CD4-positive, alpha-beta T cell treated with Interleukin-4 for 4 hours (primary cell): ENCODE measurements at places on chromosomes 2 and 18.

GRCh38 chr18:36284671-36285295, 12.7 kb upstream of the FHOD3 start:
- peak; percentile 69 for DNase-seq

DNA sequence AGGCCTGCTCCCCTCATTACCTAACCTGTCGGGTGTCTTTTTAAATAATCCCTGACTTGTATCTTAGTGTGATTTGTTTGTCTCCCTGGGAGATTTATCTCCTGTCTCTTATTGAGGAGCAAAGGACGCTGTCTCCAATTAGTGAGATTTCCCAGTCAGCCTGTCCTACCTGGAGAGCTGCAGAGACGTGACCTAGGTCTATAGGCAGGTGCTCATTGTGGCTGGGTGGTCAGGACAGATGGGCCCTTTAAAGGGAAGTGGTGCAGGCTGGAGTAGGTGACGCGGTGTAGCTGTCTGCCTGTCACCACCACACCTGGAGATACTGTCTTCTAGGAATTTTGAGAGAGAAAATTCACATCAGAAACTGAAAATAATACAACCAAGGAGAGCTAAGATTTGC, 28.0 kb downstream of the PLB1 start:
- no peak for DNase-seq

GRCh38 chr2:174748948-174749347, 15.3 kb downstream of the CHRNA1 start:
- DNase-seq: peak; percentile 76

GRCh38 chr2:234714711-234715110, 217.8 kb upstream of the ARL4C start:
- DNase-seq: no peak

DNA sequence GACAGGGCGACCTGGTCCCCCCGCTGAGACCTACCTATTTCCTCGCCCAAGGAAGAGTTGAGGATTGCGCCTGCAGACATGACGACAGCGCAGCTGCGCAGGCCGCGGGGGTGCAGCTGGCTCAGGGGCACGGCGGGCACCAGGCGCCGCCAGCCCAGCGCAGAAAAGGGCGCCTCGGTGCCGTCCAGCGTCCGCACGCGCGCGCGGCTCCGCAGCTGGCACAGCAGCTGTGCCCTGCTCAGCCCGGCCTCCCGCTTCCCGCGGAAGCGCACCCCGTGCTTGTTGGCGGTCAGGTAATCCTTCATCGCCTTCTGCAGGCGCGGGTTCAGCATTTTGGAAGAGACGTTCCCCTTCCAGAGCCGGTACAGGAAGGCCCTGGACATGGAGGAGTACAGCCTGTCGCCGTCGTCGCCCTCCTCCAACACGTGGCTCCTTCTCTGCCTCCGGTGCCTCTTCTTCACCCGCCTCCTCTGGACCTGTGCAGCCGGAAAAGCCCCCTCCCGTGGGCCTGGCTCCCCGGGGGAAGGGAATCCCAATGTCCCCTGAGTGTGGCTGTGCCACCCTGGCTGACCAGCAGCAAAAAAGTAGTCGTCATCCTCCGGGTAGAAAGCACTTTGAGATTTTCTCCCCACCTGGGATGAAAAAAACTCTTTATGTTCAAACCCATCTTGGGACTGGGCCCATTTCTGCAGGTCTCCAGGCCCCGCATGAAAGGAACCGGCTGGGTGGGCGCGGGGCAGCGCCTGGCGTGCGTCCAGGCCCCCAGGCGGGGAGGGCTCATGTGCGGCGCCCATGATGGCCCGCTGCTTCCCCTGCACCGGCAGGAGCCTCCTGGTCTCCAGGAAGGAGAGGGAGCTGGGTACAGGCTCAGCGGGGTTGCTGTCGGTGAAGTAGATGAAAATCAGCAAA, 42.7 kb downstream of the ST6GAL2 start:
- DNase-seq: no peak

DNA sequence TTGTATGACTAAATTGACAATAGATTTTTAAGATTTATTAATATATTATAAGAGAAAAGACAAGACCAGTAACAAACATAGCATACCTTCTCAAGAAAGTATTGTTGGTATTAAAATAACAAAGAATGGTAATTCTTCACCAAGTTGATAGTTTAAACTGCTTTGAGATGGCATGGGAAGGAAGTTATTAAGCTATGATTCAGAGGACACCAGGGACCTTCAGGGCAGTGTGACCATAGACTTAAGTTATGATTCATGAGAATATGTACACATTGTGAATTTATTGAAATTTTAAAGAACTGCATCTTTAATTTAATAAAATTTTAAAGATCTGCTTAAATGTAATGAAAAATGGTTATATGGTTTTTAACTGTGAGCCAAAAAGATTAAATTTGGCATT, 205.7 kb downstream of the DSEL start:
- no peak for DNase-seq

DNA sequence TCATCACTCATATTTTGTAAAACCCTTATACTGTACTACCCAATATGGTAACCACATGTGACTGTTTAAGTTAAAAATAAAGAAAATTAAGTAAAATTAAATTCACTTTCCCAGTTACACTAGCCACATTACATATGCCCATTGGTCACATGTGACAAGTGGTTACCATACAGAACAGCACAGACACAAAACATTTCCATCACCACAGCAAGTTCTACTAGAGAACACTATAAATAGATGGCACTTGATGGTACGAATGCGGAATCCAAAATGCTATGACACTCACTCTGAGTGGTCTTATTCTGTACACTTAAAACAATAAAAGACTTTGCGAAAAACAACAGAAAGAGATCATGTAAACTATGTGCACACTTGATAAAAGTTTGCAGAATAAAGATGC, 202.2 kb downstream of the PDE1A start:
- no peak for DNase-seq
